Erythroblast (primary cell): ENCODE measurements at places on chromosomes 3 and 15.
A peak's percentile ranks its signal among the peaks of the same experiment; 100 is the strongest.

GRCh38 chr15:91787198-91787597 lies 66.3 kb upstream of the SLCO3A1 start:
- DNase-seq = no peak

- no peak for DNase-seq
Observed at GRCh38 chr3:150079029-150079739, 108.5 kb upstream of the PFN2 start.

- DNase-seq = no peak
Observed at GRCh38 chr3:55804170-55805095, 317.3 kb upstream of the WNT5A start.

DNA sequence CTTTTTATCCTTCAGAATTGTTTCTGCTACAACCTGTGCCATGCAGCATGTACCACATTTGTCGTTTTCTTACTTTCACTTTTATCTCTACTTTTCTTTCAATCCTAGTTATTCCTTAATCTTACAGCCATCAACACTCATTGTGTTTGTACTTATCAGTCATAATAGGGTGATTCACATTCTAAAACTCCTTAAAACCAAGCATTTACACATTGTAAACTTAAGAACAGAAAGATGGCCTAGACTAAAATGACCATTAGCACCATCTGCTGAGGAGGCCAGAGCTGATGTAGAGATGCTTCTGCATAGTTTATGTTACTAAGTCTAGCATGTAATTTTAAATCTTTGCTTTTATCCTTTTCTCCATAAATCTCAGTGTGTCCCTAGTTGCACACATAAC lies 25.5 kb downstream of the EIF2AK4 start:
- DNase-seq = no peak

DNA sequence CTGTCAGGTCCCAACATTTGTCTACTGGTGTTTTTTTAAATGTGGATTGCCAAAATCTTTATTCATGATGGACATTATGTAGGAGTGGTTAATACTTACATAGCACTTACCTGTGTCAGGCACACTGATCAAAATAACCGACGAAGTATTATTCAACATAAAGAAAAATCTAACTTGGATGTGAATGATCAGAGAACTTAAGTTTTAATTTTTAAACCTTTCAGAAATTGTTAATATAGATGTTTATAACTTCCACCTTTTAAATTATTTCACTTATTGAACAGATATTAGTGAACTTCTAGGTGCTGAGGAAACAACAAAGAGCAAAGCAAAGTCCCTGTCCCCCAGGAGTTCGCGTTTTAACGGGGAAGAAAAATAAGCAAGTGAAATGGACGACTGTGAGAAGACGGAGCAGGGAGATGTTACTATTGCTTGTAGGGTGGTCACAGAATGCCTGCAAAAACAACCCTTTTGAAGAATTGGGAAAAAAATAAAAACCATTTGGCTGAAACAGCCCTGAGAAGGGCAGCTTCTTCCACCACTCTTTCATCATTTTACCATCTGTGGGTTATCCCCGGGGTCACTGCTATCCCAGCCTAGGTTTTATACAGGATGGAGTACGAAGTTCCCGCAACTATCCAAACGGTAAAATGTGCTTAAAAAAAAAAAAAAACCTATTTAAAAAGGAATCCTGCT lies 915 bp upstream of the APH1B start:
- DNase-seq = peak; percentile 47

- DNase-seq = no peak
Observed at GRCh38 chr3:131036986-131037385, 10.3 kb downstream of the NEK11 start.

GRCh38 chr3:13700362-13700761 lies 151.4 kb downstream of the FBLN2 start:
- no peak for DNase-seq

DNA sequence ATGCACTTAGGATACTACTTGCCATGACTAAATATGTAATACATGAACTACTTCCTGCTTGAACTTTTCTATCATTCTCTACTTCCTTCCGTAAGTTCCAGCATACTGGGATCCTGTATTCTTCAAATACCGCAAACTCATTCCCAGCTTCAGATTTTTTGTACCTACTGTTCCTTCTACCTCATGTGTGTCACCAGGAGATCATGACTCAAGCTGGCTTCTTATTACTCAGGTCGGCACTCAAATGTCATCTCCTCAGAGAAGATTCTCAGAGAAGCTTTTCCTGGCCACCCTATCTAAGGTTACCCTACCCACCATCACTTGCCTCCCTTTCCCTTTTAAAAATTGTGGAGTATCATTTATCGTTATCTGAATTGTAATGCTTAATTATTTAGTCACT lies 66.7 kb downstream of the RFX7 start:
- DNase-seq = no peak

DNA sequence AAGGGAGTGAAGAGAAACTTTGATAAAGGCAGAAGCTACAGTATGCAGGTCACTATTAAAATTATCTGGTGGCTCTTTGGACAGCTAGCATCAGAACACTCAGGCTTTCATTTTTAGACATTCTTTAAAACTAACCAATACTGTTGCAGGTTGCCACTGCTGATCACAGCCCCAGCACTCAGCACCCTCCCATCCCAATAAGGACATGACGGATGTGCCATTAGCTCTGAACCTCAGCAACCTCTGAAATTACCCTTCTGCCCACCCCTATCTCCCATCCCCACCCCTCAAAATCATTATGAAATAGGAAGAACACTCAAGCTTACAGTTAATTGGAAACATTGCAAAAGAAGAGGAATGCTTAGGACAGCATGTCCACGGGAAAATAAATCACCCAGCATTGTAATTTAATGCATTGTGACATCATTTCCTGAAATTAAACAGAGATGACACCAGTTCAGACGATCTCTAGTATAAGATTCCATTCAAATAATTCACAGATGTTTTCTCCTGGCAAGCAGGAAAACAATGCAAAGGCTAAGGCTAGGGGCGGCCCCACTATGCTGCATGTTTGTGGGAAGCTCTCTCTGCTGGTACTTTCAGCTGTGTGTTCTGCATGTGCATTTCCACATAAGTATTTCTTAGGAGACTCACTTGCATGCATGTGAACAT lies 71.6 kb downstream of the MEIS2 start:
- no peak for DNase-seq

- no peak for DNase-seq
Observed at GRCh38 chr15:80052597-80053304, 6.7 kb upstream of the ZFAND6 start.

DNA sequence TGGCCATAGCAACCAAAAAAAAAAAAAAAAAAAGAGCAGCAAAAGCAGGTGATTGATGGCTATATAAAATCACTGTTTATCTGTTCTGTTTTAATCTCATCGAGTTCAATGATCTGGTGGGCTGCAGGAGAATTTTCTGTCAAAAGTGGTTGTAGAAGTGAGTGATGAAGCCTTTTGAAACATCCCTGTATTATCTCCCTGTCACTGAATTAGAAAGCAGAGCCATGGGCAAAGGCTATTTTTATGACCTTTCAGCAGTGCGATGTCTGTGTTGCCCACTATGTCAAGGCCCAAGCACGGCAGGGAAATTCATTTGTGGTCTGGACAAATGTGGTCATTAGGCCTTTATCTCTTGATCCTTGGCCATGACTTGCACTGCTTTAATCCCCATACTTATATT lies 59.9 kb downstream of the OTOL1 start:
- no peak for DNase-seq

DNA sequence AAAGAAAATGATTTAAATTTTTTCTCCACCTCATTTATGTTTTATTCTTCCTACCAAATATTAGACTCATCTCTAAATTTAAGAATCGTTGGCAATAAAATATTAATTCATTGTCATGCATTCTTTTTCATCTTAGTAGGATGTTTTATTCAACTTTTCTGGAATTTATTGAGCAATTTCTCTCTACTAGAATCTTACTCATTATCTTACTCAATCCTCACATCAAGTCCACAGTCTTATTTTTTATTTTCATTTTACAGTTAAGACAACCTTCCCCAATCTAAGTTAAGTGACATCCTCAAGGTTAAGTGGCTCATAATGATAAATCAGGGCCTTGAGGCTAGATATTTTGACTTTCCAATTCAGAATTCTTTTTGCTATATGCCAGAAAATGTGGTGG lies 15.9 kb upstream of the ALDH1A2 start:
- DNase-seq = no peak
